ENCODE measurements at places on chromosomes 6 and 20. TPM values are rescaled to one million over a fixed set of nuclear protein-coding genes. Genes with fewer than 3 reads are reported as not detected.

The SLC22A7 gene
- not detected for total RNA-seq

The COL9A1 gene
- not detected for total RNA-seq

The EDEM2 gene
- total RNA-seq, result 24.4 TPM

The PGC gene
- total RNA-seq, result not detected

The NNAT gene
- total RNA-seq, result 0.40 TPM

The TBX18 gene
- not detected for total RNA-seq

The FAM184A gene
- 1.1 TPM for total RNA-seq

The BPI gene
- total RNA-seq, result not detected

The MAK gene
- 0.15 TPM for total RNA-seq

The MEI4 gene
- not detected for total RNA-seq

The CPXM1 gene
- total RNA-seq, result 9.8 TPM

The APCDD1L gene
- total RNA-seq, result not detected

The OXT gene
- total RNA-seq, result not detected

The CLPSL2 gene
- not detected for total RNA-seq

The THBS2 gene
- total RNA-seq, result not detected

The CDYL gene
- total RNA-seq, result 49.8 TPM

The NEURL2 gene
- 1.1 TPM for total RNA-seq

The GJA10 gene
- not detected for total RNA-seq

The NMBR gene
- not detected for total RNA-seq

The PRDM13 gene
- total RNA-seq, result 0.07 TPM

The MYO6 gene
- 0.42 TPM for total RNA-seq

The TAGAP gene
- 129 TPM for total RNA-seq

The ZNF311 gene
- total RNA-seq, result 0.31 TPM

The EDN3 gene
- not detected for total RNA-seq

The HCRTR2 gene
- total RNA-seq, result not detected

The OR2H1 gene
- total RNA-seq, result not detected

The EFCAB8 gene
- 0.71 TPM for total RNA-seq

The NQO2 gene
- 12.3 TPM for total RNA-seq

The SLC22A16 gene
- not detected for total RNA-seq

The DHX35 gene
- 9.5 TPM for total RNA-seq

The CALHM5 gene
- total RNA-seq, result not detected

The SGK2 gene
- 1.1 TPM for total RNA-seq

The IPCEF1 gene
- 1.8 TPM for total RNA-seq

The CGAS gene
- total RNA-seq, result 22.7 TPM

The OSTM1 gene
- 17.6 TPM for total RNA-seq

The CD2AP gene
- 34.1 TPM for total RNA-seq

The HINT3 gene
- total RNA-seq, result 11.1 TPM

The CGA gene
- total RNA-seq, result not detected

The RNF39 gene
- total RNA-seq, result not detected

The SPATA25 gene
- 0.53 TPM for total RNA-seq

The ZNF341 gene
- total RNA-seq, result 10.1 TPM

The CTCFL gene
- total RNA-seq, result not detected

The MLN gene
- total RNA-seq, result not detected

The SCRT2 gene
- not detected for total RNA-seq

The IER3 gene
- 3.0 TPM for total RNA-seq

The TFAP2A gene
- not detected for total RNA-seq
